ENCODE measurements at places on chromosomes 5 and 9.

GRCh38 chr5:105752801-105753200 lies 1917.9 kb downstream of the EFNA5 start:
- no peak for DNase-seq

DNA sequence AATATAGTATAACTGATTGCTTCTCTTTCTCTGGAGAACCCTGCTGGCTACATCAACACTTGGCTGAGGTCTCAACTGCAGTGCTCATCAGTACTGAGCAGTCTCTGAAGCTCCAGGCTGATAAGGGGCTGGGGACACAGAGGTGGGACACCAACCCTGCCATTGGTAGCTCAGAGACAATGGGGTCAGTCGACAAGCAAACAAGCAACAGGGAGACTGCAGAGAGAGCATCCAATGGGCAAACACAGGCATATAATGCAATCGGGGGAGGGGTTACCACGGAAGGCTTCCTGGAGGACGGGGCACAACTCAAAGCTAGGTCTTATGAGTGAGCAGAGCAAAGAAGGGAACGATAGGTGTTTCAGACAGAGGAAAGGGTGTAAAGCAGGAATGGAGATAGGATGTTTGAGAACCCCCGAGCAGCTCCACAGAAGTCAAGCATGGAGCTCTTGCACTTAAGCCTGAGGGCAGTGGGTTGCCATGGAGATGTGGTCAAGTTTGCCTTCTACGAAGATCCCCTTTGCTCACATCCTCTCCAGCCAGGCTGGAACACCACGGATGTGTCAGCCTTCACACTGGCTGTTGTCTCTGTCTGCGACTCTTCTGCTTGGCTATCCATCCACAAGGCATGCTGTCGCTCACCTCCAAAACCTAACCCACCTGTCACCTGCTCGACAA lies 21.5 kb upstream of the AKNA start:
- no peak for DNase-seq

- DNase-seq, result no peak
Observed at GRCh38 chr5:108115673-108116072, 266.2 kb downstream of the FBXL17 start.

GRCh38 chr5:97877588-97877987 lies 694.5 kb upstream of the RIOK2 start:
- DNase-seq, result no peak

DNA sequence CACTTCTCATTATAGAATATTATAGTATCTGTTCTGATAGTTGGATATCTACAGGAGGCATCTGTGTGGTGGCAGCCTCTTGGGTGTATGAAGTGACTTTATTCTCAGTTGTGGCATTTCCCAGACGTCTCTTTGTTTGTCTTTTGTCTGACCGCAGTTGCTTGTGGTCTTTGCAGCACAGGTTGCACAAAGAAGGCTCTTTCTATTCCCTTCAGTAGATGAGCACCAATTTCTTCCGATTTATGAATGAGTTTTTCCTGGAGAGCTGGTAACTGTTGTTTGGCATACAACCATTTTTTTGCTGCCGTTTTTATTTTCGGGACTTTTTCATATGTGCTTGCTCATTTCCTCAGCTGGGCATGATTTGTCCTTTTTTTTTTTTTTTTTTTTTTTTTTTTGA lies 56.4 kb upstream of the MYO10 start:
- DNase-seq, result no peak

- DNase-seq, result no peak
Observed at GRCh38 chr5:149170299-149170698, 29.0 kb downstream of the ABLIM3 start.
